ENCODE measurements at places on chromosomes 3 and 15. TPM values are rescaled to one million over a fixed set of nuclear protein-coding genes. Genes with fewer than 3 reads are reported as not detected.

Gene TMEM40
- not detected for polyA plus RNA-seq

Gene ALDH1A3
- not detected for polyA plus RNA-seq

Gene MEGF11
- 0.02 TPM for polyA plus RNA-seq

Gene MB21D2
- 2.6 TPM for polyA plus RNA-seq

Gene OSBPL10
- not detected for polyA plus RNA-seq

Gene CRBN
- 129 TPM for polyA plus RNA-seq

Gene SETD2
- 11.7 TPM for polyA plus RNA-seq

Gene SLC27A2
- polyA plus RNA-seq, result 0.63 TPM

Gene CPEB1
- polyA plus RNA-seq, result 0.60 TPM

Gene ACKR2
- polyA plus RNA-seq, result 0.29 TPM

Gene CYP1A2
- polyA plus RNA-seq, result not detected

Measured in CD4-positive, CD25-positive, alpha-beta regulatory T cell (primary cell).